Activated naive CD4-positive, alpha-beta T cell (primary cell): ENCODE measurements at places on chromosomes 1 and 21.

GRCh38 chr21:34670220-34670961, 1.6 kb downstream of the CLIC6 start:
- DNase-seq, result no peak

DNA sequence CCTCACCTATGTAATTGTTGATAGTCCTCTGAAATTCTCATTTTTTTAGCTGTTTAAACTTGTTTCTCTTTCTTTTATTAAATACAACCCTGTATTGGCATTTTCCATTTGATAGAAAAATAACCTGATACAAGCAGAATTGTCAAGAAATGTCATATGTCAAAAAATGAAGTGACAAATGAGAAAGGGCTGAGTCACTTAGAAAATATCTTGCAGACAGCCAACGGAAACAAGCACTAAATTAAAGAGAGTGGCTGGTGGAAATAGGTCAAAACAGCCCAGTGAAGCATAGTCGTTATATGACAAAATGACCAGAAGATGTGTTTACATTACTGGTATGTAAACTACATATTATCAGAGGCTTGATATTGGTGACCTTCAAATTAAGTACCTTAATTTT, 484.4 kb downstream of the PLA2G4A start:
- DNase-seq, result no peak

GRCh38 chr1:206435445-206435844, 34.8 kb upstream of the IKBKE start:
- DNase-seq, result no peak

DNA sequence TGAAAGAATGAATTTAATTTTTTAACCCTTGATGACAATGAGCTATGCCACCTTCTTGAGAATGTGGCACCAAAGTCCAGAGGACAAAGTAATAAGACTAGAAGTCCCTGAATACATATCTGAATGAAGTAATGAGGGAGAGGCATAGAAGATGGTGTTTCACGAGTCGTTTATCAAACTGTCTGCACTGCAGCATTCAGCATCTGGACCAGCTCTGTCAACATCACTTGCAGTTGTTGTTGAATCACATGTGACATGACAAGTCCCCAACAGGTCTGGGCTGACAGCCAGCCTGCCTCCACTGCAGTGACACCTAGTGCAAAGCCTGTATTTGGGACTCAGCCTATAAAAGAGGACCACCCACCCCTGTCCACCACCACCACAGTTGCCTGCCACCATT, 17.3 kb upstream of the GALNT2 start:
- no peak for DNase-seq

DNA sequence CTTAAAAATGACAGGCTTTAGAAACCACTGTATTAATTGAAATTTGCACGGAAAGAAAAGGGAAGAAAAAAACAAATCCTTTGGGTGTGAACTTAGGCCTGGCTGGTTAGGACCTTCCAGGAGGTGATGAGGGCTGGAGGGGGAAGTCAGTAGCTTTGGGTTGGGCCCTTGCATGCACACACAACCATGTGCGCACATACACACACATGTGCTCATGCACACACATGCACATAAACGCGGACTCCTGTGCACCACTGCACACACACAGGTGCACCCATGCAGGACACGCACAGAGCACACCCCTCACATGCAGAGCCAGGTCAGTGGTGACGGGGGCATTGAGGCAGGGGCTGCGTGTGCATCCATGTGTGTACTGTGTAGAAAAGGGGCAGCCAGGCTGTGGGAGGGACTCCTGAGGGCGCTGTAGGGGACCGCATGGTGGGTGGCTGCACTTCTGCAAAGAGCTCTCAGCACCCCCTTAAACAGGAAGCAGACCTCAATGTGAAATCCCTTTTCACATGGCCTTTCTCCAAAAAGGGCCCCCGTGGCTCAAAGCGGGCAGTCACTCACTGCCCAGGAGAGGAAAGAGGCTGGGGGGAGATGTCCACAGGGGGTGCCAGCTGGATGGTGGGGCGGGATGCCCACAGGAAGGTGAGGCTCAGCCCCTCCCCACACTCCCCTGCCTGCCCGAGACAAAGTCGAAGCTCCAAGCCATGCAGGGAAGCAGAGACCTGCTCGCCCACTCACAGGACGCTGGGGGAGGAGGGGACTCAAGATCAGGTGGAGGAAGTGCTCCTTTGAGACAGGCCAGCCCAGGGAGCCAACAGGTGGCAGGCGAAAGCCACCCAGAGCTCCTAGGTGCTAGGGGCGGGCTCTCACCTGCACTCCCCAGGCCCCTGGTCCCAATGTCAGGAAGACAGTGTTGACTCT, 95.2 kb downstream of the ITPKB start:
- DNase-seq, result no peak
